NCI-H345 (cell line): ENCODE measurements at places on chromosomes 11 and 22.

GRCh38 chr11:2143799-2144543 is 4.8 kb upstream of the IGF2 start:
- DNase-seq: no peak

GRCh38 chr11:66492161-66492865 is 12.1 kb downstream of the DPP3 start:
- no peak for DNase-seq

DNA sequence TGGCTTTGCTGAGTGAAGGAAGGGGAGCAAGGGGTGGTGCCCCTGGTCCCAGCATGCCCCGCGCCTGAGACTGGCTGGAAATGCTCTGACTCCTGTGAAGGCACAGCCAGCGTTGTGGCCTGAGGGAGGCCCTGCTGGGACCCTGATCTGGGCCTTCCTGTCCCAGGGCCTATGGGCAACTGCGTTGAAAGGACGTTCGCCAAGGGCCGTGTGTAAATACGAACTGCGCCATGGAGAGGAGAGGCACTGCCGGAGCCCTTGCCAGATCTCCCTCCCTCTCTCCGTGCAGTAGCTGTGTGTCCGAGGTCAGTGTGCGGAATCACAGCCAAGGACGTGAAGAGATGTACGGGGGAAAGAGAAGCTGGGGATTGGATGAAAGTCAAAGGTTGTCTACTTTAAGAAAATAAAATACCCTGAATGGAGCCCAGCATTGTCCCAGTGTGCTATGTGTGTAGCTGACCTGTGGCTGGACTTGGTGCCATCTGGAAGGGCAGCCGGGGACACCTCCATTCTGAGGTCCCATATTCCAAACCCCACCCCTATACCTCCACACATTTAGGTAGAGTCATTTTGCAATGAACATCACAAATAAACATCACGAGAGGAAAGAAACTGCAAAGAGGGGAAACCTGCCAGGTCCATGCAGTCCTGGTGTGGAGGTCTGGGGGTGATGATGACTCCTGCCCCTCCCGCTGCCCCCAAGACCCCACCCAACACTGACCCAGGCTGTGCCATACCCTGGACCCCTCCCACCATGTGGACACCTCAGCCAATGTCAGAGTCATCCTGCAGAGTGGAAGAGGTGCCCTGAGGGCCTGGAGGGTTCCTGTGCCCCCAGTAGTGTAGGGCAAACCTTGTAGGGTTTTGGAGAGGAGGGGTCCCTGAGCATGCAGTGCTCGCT is 16.9 kb downstream of the RSPH14 start:
- DNase-seq: no peak

GRCh38 chr11:29448246-29448877 is 568.5 kb downstream of the KCNA4 start:
- no peak for DNase-seq

DNA sequence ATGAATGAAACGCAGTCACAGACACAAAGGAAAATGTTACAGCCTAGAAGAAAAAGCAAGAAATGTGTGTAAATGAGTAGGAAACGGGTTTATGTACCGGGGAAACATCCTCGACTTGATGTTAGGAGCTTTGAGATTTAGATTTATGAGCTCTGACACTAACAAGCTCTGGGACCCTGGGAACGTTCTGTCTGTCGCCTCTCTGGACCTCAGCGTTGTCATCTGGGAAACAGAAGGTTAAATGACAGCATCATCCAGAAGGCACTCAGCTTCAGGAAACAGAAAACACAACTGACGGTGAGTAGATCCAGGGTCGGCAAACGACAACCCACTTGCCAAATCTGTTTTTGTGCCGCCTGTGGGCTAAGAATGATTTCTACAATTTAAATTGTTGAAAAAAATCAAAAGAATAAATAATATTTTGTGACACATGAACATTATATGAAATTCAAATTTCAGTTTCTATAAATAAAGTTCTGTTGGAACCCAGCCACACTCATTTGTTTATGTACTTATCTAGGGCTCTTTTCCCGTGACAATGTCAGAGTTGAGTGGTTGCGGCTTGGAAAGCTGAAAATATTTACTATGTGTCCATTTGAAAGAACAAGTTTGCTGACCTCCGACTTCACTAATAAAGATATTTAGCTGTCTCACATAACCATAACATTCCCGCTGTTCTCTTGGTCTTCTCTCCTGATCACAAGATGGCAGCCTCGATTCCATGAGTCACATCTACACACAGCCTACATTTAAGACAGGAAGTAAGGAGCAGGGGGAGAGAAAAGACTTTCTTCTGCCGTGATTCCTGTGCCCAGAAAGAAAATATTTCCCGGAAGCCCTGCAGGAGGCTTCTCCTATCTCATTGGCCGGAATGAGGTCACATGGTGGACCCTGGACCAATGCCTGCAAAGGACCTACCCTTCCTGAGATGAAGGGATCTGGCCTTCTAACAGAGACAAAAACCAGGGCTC is 47.1 kb upstream of the SYT13 start:
- peak; percentile 42 for DNase-seq

GRCh38 chr22:30591191-30591587 is 521 bp downstream of the PES1 start:
- no peak for DNase-seq
